ENCODE measurements at places on chromosomes 4 and X.

GRCh38 chr4:79181190-79181589 is 144.7 kb downstream of the NAA11 start:
- DNase-seq, result no peak

GRCh38 chr4:86970447-86971354 is 35.9 kb downstream of the AFF1 start:
- DNase-seq, result no peak

DNA sequence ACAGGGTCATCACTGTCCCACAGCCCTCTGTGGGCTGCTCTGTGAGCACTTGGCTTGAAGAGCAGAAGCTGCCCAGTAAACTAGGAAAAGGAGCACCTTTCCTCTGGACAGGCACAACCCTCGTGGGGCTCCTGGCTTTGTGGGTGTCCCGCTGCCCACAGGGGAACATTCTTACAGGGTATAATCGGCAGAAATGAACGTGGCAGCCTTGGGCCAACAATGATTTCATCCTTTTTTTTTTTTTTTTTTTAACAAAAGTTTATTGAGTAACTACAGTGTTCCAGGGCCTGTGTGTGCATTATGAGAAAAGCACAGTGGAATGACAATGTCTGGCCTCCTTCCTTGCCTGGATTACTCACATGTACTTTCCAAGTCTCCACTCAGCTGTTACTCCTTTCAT is 197.2 kb downstream of the PDGFC start:
- DNase-seq, result no peak

GRCh38 chrX:72122621-72123337 is 8.9 kb downstream of the RTL5 start:
- DNase-seq, result no peak

DNA sequence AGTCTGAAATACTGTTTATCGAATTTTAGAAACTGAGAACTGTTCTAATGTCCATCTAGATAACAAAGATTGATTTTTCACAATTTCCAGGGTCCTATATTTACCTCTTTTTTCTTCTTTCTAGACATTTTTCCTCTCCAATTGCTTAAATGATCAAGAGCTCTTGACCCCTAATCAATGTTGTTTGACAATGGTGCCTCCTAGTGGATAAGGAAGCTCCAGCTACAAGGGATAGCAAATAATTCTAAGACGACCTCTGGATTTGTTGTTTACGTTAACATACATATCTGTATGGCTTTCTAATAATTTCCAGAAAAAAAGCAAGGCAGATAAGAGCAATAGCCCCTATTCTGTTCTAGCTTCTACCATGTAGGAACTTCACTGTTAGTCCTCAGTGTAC is 35.8 kb downstream of the GPR82 start:
- no peak for DNase-seq

DNA sequence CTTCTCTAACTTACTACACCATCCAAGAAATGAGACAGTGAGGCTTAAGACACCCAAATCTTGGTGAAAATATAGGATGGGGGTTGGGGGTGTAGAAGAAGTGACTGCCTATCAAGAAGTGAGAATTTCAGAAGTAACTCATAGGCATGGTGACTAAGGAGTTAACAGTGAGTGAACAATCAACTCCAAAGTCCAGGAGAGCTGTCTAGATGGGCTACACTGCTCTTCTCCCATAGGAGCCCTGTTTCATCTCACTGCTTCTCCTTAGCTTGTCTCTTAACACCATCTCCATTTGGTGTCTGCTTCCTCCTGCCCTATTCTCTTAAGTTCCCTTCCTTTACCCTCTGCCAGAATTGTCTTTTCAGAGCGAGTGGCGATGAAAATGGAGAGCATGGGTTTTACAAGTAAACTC is 22.7 kb downstream of the FABP2 start:
- DNase-seq, result no peak

DNA sequence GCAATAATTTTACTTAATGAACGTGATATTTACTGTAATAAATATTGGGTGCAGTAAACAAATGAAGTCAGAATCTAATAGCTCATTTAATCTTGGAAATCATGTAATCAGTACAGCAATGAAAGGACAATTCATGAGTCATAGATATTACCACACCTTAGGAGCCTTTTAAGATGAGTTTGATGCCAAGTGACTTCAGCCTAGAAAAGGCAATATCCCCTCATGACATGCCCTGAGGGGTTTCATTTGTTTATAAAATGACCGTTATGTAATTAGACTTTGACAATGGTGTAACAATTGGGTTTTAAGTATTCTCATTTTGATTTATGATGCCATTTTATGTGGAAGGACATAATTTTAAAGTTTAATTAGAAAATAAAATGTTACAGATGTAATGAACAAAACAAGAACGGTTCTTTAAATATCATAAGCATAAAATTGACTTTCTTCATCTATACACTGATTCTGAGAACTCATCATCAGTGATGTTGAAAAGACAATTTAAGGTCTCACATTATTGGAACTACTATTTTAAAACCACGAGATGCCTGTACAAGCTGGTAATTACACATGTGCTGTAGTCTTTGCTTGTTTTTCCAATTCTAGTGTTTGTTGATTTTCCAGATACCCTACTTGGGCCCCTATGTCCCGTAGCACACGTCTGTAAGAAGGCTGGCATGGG is 5.0 kb downstream of the FGF2 start:
- no peak for DNase-seq

GRCh38 chr4:147378780-147379179 is 102.1 kb upstream of the EDNRA start:
- no peak for DNase-seq

- DNase-seq, result no peak
Observed at GRCh38 chrX:7985568-7985967, 58.4 kb upstream of the PNPLA4 start.

DNA sequence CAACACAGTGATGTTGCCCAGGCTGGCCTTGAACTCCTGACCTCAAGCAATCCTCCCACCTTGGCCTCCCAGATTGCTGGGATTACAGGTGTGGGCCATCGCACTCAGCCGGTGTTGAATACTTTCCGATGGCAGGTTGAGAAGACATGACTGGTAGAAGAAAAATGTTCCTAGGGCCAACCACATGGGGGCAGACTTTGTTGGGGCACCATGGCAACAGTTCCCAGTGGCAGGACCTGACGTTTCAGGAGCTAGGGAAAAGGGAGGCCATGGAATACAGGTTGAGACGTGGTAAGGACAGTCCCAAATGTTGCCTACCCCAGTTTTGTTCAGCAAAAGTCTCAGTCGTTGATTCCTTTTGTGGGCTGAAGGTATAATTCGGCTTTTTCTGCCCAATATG is 134.6 kb downstream of the ASMT start:
- DNase-seq, result no peak

DNA sequence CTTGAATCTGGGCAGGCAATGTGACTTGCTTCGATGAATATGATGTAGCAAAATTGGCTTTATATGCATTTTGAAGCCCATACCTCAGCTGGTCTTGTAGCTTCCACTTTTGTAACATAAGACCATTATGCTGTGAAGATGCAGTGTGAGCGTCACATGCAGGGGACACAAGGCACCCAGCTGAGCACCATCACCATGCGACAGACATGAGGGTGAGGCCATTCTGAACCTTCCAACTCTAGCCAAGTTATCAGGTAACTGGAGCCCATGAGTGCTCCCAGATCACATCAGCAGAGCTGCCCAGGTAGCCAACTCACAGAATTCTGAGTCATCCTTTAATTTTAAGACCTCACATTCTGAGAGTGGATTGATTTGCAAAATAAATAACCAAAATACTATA is 705.9 kb downstream of the FSTL5 start:
- DNase-seq, result no peak

GRCh38 chr4:7766086-7766485 is 173.6 kb downstream of the AFAP1 start:
- no peak for DNase-seq

DNA sequence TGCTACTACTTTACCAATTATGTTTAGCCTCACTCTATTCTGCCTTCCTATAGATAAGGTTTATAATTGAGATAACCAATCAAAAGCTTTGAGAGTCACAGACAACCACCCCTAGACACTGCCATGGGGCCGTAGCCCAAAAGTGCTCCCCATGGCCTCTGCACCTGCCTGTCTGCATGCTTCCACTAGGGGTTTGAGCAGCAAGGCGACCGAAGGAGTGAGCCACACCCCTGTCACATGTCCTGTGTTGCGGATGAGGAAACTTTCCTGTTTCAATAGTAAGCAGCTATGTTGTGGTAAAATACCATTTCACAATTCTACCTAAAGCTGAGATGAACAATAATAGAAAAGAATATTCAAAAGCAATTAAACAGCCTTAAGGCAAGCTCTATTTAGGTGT is 856.0 kb upstream of the FRG1 start:
- DNase-seq, result no peak

DNA sequence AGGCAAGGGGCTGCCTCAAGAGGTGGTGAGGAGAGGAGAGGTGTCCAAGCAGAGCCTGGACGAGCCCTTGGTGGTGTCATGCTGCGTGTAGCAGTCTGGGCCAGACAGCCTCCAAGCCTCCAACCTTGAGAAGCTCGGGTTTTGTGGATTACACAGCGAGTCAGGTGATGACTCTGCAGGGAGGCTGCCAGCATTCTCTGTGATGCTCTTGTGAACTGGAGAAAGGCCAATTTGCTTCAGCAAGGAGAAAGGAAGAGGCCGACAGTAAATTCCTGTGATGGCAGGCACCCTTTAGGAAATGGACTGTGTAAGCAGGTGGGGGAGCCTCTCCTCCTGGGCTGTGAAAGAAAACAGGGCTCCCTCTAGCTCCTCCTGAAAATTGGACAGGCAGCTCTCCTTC is 36.0 kb upstream of the CD99L2 start:
- no peak for DNase-seq

DNA sequence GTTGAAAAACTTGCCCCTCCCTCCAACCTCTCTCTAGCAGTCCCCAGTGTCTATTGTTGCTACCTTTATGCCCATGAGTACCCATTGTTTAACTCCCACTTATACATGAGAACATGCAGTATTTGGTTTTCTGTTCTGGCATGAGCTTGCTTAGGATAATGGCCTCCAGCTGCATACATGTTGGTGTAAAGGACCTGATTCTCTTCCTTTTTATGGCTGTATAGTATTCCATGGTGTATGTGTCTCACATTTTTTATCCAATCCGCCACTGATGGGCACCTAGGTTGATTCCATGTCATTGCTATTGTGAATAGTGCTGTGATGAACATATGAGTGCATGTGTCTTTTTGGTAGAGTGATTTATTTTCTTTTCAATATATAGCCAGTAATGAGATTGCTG is 50.0 kb upstream of the GPC4 start:
- no peak for DNase-seq

DNA sequence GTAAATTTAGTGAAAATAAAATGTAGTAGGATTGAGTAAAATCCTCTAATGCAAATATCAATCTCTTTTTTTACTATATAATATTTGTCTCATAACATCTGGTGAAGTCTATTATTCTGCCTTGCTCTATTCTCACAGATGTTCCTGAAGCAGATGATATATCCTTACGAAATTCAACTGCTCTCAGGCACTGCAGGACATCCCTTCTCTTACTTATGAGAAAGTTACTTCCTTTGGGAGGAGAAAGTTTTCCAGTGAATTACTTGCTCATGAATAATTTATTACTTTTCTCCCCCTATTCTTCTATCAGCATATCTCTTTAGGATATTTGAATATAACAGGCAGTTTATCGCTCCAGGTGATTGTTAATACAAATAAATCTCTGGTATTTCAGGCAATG is 75.6 kb upstream of the AGA start:
- no peak for DNase-seq

- DNase-seq, result no peak
Observed at GRCh38 chrX:69050051-69050765, 115.0 kb downstream of the PJA1 start.

GRCh38 chrX:125533352-125533751 is 213.7 kb downstream of the TEX13C start:
- no peak for DNase-seq

GRCh38 chr4:86918539-86919072 is 16.2 kb upstream of the AFF1 start:
- no peak for DNase-seq

DNA sequence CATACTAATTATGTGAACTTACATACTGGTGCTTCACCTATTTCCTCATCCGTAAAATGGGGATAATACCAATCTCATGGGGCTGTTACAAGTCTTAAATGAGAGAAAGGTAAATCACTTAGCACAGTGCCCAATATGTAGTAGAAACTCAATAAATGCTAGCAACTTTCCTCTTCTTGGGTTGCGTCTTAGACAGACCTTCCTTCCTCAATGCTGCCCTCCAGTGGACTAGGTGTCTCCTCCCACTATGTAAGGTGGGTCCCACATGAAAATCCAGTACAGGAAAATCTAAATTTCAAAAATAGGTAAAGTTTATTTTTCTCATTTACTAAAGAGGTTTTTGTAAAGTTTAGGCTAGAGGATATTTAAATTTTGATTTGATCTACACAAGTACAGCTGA is 20.6 kb downstream of the ZDHHC9 start:
- no peak for DNase-seq

DNA sequence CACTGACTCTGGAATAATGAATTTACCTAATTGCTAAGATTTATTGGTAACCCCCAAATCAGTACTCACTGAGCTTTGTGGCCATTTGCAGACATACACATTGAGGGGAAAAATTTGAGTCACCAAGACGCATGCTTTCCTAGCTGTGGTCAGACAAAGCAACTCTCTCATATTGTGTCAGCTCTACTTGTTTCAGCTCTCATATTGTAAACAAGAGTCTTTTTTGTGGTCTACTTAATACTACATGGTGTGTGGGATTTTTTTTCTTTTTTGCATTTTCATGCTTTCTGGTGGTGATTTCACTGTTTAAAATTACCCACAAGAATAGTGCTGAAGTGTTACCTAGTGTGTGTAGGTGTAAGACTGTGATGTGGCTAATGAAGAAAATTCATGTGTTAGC is 428.2 kb upstream of the GALNT7 start:
- no peak for DNase-seq

GRCh38 chr4:4583606-4584005 is 41.8 kb upstream of the STX18 start:
- DNase-seq, result no peak

GRCh38 chr4:38695809-38696208 is 31.8 kb downstream of the KLF3 start:
- DNase-seq, result no peak

- peak; percentile 5 for DNase-seq
Observed at GRCh38 chr4:128516301-128516969, 228.8 kb upstream of the PGRMC2 start.

GRCh38 chrX:14496674-14497073 is 32.7 kb upstream of the GLRA2 start:
- DNase-seq, result no peak

DNA sequence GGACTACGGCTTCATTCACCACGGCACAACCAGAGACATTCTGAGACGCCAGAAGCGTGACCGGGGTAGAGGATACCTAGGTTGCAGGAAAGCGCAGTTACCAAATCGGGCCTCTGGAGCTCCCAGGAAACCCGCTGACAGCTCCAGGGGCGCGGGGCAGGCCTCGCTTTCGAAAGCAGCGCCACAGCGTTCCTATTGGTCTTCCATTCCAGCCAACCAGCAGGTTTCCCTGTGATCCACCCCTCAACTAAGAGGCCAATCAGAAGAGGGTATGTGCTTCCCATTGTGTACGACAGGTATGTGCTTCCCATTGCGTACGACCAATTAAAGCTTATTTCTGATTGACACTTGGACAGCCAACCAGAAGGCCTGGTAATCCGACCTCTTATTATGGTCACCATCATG is 14.9 kb downstream of the SNX12 start:
- no peak for DNase-seq

Measured in NCI-H446 treated with DMSO at 0.1 percent for 48 hours (cell line).